Effector memory CD4-positive, alpha-beta T cell (primary cell): ENCODE measurements at places on chromosomes 13 and 19.

DNA sequence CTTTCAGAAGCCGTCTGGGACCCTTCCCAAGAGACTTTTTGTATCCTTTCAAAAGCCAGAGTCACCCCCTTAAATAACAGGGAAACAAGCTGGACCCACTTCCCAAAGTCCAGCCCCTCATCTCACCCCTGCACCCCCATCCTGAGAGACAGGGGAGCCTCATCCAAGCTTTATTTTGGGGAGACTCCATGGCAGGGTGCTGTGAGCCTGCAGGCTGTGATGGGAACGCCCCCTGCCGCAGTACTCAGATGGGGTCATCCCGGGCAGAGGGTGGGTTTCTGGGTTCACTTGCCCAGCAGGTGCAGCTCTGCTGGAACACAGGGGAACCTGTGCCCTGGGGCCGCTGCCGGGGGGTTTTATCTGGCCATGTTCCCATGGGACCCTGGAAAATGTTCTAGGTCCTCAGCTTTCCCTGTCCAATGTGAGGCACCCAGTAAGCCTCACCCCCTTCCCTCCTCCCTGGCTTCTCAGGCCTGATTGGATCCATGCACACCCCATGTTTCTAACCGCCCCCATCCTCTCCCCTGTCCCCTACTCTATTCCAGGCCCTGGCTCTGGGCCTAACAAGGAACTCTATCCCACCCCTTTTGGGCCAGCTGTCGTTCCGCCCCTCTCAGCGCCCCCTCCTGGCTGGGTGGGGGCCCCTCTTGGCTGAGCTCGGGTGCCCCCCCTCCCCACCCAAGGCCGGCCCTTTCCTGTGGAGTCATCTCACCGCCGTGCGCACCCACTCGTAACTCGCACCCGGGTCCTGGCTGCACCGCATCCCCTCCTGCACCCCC, 1.0 kb downstream of the HIF3A start:
- no peak for DNase-seq

DNA sequence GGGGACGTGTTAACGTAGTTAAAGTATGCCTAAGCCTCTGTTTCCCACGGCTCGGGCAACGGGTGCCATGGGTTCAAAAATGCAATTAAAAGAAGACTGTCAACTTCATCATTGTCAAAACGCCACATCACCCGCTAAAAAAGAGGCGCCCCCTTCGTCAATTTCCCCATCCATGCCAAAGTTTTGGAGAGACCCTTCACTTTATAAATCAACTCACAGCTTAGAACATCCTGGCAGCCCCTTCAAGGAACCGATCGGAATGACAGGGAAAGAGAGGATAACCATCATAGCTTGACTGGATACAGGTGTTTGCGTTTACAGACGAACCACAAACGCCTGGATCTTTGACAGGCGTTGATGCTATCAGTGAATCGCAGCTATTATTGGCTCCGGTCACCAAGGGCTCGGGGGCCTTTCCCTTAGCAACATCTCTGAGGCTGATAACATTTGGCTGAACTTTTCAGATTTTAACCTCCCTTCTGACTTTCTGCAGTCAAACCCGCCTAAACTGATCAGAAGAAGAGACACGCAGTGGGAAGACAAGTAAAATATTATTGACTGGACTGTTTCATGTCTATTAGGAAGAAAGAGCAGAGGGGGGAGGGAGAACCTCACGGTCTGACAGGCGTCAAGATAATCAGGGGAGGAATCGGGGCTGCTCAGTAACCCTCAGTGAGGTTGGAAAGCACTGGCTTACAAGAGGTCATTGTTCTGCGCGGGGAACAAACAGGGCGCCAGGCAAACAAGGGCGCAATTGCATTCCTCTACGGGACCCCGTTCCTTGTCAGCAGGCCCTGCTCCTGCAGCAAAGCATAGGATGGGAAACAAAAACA, 322.5 kb upstream of the ZNF507 start:
- DNase-seq: no peak

DNA sequence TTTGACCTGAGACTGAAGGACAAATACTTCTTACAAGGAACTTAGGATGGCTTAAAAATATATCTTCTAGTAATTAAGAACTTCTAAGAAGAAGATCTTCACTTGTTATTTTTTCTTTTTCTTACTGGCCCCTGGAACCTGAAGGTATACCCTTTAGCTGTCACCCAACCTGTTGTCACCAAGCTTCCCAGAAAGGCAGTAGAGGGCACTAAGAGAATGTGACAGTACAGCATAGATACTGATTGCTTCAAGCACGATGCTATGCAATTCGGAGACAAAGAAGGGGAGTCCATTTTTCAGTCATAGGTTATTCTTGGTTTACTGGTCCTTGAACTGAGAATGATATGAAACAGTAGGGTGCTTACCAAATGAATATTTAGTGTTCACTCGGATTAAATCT, 208.3 kb upstream of the PCDH9 start:
- DNase-seq: no peak

DNA sequence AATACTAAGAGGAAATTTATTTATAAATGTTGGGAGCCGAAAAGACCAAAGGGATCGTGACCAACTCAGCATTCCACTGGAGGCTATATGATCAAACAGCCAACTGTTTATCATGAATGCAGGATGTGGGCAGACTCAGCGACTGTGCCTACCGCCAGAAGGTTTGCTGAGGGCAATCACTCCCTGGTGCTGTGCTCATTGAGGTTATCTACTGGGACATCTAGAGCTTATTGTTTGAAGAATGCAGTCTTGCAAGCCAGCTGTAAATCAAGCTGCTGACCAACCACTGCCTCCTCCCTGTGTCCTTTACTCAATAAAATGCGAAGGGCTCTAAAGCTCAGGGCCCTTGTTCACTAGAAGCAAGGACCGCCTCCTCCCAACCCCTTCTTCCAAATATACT, 8.5 kb upstream of the XPO4 start:
- DNase-seq: no peak

DNA sequence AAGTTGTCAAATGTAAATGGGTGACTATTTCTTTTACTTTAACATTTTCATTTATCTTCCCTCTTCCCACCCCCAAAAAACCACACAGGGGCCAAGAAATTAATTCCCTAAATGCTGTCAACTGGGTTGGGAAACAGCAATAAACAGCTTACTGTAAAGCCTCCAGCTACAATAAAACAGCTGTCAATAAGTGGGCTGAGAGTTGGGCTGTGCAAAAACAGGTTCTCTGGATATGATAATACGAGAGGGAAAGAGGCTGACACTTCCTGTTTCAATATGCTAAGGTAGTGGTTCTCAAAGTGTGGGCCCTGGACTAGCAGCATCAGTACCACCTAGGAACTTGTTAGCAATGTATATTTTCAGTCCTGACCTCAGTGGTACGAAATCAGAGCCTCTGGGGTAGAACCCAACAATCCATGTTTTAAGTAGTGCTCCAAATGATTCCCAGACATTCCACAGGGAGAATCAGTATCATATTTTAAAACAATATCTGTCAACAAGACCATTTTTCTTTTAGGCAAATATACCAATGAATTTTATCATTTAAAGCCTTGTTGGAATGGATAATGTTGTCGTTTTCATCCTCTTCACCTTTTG, 8.4 kb downstream of the PCDH9 start:
- no peak for DNase-seq

GRCh38 chr19:6743714-6744380, 4.4 kb downstream of the TRIP10 start:
- DNase-seq: no peak

DNA sequence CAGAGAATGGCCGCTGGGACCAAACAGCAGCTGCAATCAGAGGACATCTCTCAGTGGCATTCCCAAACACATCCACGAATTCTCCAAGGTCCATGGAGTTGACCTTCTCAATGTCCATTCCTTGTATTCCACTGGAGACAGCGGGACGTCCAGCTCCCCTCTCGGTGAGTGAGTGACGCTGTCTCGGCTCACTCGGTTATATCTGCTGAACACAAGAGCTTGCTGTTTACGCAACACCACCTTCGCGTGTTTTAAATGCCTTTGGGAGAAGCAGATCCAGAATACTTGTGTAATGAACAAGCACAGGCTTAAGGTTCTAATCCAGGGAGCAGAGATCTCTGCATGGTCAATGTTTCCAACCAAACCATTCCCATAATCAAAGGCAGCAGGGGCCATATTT, at the start of gene URAD:
TSS of gene URAD (minus strand) at position 174 of the 400 bp plus-strand sequence. CDS start at position 118, 56 bp downstream.
- DNase-seq: no peak

DNA sequence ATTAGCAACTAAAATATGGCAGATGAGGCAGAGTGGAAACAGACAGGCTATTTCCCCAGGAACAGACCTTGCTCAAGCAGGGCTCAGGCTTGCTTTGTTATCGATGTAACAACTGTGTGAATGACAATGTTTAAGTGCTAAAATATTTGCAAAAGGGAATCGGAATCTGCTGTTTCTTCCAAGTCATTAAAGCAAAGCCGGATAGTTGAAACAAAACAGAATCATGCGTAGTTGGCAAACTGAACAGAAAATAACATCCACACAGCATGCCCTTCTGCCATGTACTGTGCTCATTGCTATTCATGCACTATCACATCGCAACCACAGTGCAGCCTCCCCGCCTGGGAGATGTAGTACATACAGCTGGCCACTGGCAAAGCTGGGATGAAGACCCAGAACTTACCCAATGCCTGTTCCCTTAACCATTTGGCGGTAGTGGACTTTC, 799.1 kb downstream of the DIAPH3 start:
- no peak for DNase-seq

GRCh38 chr13:32501064-32501463, 37.5 kb downstream of the N4BP2L2 start:
- no peak for DNase-seq
